T-cell (primary cell): ENCODE measurements at places on chromosomes 5 and 9. TPM values are rescaled to one million over a fixed set of nuclear protein-coding genes. Genes with fewer than 3 reads are reported as not detected.

ANKRD18A gene
- 5.1 TPM for total RNA-seq

CATSPER3 gene
- total RNA-seq = 1.1 TPM

PIGO gene
- 29.9 TPM for total RNA-seq

SEMA4D gene
- total RNA-seq = 377 TPM

PCDHB7 gene
- not detected for total RNA-seq

OR1Q1 gene
- total RNA-seq = not detected

IRX4 gene
- not detected for total RNA-seq

- H3K4me3 ChIP-seq = peak overlapping the region; percentile 73
- no peak for DNase-seq
- peaks cover 4% of the 10 kb centered on the region for H3K4me1 ChIP-seq
- H3K27ac ChIP-seq = no peak overlapping the region
These were observed 636 bp upstream of the PWWP2A start for GRCh38 chr5:160119905-160120266.

GRCh38 chr5:125424402-125425141 lies 678.1 kb upstream of the ZNF608 start:
- H3K27ac ChIP-seq = no peak overlapping the region
- no peak overlapping the region for H3K4me3 ChIP-seq
- no peaks in the 10 kb centered on the region for H3K36me3 ChIP-seq
- H3K27me3 ChIP-seq = no peaks in the 10 kb centered on the region
- no peaks in the 10 kb centered on the region for H3K4me1 ChIP-seq
- DNase-seq = no peak

DNA sequence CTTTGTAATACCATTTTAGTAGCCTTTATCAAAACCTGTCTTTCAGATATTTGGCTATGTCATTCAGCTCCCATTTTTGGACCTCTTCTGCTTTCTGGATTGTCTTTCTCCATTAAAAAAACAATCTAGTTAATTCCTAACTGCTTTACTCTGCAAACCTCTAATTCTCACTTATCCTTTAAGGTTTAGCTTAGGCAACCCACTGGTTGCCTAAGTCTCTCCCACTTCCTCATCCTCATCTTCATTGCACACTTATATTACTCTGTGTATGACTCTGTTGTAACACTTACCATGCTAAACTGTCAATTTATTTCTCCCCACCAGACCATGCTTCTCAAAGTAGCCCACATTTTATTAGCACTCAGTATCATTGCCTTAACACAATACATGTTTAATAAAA lies 205.0 kb upstream of the DMRTA1 start:
- no peaks in the 10 kb centered on the region for H3K27me3 ChIP-seq
- no peaks in the 10 kb centered on the region for H3K4me1 ChIP-seq
- no peak for DNase-seq
- no peak overlapping the region for H3K4me3 ChIP-seq
- no peak overlapping the region for H3K27ac ChIP-seq
- no peaks in the 10 kb centered on the region for H3K36me3 ChIP-seq

DNA sequence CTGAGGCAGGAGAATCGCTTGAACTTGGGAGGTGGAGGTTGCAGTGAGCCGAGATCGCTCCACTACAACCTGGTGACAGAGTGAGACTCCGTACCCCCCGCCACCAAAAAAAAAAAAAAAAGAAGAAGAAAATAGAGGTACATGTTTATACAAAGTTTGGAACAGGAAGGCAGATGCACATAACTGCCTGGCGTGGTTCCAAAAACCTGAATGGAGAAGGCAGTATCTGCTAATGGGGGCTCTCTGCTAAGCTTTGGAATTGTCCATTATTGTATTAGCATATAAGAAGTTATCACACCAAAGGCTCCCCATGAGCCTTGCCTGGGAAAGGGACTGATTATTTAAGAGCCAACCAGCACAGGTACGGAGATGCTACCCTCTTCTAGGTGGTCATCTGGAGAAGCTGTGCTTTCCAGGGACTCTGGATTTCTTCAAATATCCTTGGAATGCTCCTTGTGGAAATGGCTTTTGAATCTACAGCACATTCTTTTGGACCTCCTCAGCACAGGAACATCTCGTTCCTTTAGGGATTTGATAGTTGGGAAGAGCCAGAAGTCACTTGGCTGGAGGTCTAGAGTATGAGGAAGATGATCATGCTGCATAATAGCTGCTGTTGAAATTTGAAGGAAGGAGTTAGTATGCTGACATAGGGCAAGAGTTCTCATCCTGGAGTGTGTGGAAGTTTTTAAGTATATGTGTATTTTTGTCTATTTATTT lies 42.5 kb upstream of the ABCA1 start:
- no peak overlapping the region for H3K27ac ChIP-seq
- H3K4me3 ChIP-seq = no peak overlapping the region
- no peak for DNase-seq
- no peaks in the 10 kb centered on the region for H3K36me3 ChIP-seq
- H3K4me1 ChIP-seq = peaks cover 14% of the 10 kb centered on the region
- peaks cover 22% of the 10 kb centered on the region for H3K27me3 ChIP-seq

DNA sequence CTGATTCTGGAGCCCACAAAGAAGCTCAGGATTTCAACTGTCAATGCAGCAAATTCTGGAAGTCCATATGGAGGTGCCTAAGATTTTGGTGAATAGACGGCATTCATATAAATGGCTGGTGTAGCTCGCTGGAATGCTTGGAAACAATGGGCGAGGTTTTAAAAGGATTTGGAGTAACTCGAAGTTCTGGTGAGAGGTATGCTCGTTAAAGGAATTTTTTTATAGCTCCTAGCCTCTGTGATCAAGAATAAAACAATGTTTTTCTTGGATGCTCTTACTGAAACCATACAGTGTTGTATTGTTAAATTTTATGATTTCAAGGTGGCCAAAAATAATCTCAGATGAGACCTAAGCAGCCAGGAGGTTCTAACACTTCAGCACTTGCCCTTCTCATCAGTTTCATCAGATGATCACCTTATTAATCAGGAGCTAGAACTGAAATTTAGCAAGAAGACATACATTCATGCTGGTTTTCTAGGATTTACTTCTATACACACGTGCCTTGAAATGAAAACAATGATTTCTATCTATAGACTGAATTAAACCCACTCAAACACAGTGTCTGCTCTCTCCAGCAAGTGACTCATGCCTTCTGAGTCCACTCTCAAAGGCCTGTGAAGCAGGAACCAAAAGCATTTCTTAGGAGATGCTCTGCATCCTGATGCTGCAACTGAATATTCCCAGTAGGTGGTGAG lies 79.2 kb downstream of the OTULIN start:
- H3K4me3 ChIP-seq = no peak overlapping the region
- peaks cover 5% of the 10 kb centered on the region for H3K36me3 ChIP-seq
- no peak for DNase-seq
- no peak overlapping the region for H3K27ac ChIP-seq
- H3K4me1 ChIP-seq = peaks cover 5% of the 10 kb centered on the region

- no peaks in the 10 kb centered on the region for H3K36me3 ChIP-seq
- H3K27me3 ChIP-seq = no peaks in the 10 kb centered on the region
- no peak for DNase-seq
These were observed 1149.0 kb downstream of the EFNA5 start for GRCh38 chr5:106521701-106522100.

GRCh38 chr9:115035841-115036612 lies 81.9 kb downstream of the TNC start:
- no peak for DNase-seq
- no peak overlapping the region for H3K4me3 ChIP-seq
- H3K36me3 ChIP-seq = no peaks in the 10 kb centered on the region
- H3K27me3 ChIP-seq = no peaks in the 10 kb centered on the region
- H3K27ac ChIP-seq = no peak overlapping the region

DNA sequence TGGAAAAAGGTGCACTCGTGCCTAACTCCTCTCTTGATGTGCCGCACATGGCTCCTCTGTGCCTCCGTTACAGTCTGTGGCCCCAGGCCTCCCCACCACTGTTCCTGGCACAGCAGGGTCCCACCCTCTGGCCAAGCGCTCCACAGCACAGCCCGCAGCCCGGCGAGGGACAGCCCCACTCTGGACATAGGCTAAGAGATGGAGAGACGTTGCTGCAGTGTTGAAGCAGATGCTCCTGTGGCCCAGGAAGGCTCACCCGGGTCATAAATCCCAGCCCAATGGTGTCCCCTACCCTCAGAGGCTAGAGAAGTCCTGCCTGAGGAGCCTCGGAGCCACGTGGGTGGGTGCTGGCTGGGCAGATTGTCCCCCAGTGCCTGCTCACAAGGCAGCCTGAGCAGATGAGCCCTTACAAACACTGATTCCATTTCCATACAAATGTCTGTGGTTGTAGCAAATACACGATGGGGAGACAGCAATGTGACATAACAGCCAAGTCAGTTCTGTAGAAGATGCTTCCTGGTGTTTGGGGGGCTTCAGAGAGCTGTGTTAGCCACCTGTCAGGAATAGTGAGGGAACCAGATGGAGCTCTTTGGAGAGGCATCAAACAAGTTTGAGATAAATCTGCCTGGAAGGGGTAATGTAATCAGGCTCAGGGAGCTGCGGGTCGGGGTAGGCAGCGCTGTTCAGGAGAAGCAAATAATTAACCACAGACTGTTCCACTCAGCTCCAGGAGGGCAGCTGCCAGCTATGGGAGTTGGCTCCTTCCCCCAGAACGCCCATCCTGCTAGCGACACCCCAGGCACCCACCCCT lies 41.7 kb downstream of the C5orf15 start:
- H3K27ac ChIP-seq = no peak overlapping the region
- no peak overlapping the region for H3K4me3 ChIP-seq
- DNase-seq = no peak
- H3K36me3 ChIP-seq = no peaks in the 10 kb centered on the region
- peaks cover 17% of the 10 kb centered on the region for H3K27me3 ChIP-seq

GRCh38 chr5:57831932-57832331 lies 349.3 kb upstream of the ACTBL2 start:
- no peak for DNase-seq
- H3K27ac ChIP-seq = no peak overlapping the region
- no peaks in the 10 kb centered on the region for H3K27me3 ChIP-seq

DNA sequence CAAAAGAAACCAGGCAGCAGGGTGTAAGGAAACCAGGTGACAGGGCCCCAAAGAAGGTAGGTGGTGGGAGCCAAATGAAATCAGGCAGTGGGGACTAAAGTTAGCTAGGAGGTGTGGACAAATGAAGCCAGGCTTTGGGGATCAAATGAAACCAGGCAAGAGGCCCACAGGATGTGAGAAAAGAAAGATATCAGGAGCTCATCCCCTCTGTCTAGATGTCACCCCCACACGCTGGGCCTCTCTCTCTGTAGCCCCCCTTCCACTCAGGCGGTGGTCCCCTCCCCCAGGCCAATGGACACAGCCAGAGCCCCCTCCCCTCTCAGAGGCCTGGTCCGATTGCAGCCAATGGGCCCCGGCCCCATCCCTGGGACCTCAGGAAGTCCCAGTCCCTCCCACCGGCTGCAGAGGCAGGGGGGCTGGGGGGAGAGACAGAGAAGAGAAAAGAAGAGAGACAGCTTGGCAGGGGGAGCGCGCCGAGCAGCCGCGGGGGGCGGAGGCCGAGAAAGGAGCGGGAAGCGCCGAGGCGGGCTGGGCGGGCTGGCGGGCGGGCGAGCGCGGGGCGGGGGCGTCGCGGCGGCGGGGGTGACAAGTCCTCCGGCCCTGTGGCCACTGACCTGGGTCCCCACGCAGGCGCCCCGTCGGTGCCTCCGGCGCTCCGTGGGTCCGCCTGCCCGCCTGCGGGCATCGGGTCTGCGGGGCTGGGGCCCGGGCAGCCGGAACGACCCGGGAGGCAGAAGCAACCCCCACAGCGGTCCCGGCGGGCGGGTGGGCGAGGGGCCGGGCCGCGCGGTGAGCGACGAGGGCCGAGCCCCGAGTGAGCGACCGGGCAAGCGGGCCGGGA lies 11.9 kb downstream of the CNTFR start:
- H3K4me3 ChIP-seq = peak overlapping the region; percentile 27
- peaks cover 13% of the 10 kb centered on the region for H3K4me1 ChIP-seq
- DNase-seq = no peak

DNA sequence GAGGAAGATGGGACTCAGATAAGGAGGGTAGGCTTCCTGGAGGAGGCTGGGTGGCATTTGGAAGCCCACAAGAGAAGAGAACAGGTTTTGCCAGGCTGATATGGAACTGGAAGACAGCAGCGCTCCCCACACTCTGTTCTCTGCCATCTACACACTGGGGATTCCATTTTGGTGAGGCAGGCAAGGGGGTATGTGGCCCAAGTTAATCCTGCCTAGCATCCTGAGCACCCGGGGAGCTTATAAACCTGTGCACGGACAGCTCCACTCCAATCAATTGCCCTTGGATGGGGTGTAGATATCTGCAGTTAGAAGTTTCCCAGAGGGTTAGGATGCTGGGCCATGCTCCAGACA lies 158.8 kb downstream of the MACROH2A1 start:
- no peaks in the 10 kb centered on the region for H3K4me1 ChIP-seq
- H3K4me3 ChIP-seq = no peak overlapping the region
- H3K36me3 ChIP-seq = no peaks in the 10 kb centered on the region

- no peak overlapping the region for H3K4me3 ChIP-seq
- H3K27ac ChIP-seq = no peak overlapping the region
- no peaks in the 10 kb centered on the region for H3K27me3 ChIP-seq
- peaks cover 8% of the 10 kb centered on the region for H3K4me1 ChIP-seq
- no peaks in the 10 kb centered on the region for H3K36me3 ChIP-seq
- DNase-seq = no peak
These were observed 410.3 kb upstream of the SLC24A2 start for GRCh38 chr9:20199111-20199510.

DNA sequence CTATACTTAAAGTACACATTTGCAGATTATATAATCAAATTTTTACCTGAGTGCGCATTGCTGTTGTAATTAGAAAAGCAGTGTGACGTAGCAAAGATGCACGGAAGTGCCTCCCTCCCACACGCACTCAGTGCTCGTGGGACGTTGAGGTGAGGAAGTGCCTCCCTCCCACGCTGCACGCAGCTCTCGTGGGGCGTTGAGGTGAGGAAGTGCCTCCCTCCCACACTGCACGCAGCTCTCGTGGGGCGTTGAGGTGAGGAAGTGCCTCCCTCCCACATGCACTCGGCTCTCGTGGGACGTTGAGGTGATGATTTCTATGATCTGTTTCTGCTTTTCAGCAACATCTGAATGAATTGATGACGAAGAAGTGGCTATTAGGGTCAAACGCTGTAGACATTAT lies 21.0 kb downstream of the EXOC3 start:
- H3K36me3 ChIP-seq = peaks cover 8% of the 10 kb centered on the region
- peaks cover 18% of the 10 kb centered on the region for H3K4me1 ChIP-seq
- H3K27ac ChIP-seq = peak overlapping the region; percentile 91
- peak; percentile 48 for DNase-seq
- H3K4me3 ChIP-seq = no peak overlapping the region

GRCh38 chr5:179994583-179995323 lies 76.8 kb downstream of the RNF130 start:
- no peak overlapping the region for H3K4me3 ChIP-seq
- H3K27me3 ChIP-seq = no peaks in the 10 kb centered on the region
- no peak overlapping the region for H3K27ac ChIP-seq
- DNase-seq = no peak

DNA sequence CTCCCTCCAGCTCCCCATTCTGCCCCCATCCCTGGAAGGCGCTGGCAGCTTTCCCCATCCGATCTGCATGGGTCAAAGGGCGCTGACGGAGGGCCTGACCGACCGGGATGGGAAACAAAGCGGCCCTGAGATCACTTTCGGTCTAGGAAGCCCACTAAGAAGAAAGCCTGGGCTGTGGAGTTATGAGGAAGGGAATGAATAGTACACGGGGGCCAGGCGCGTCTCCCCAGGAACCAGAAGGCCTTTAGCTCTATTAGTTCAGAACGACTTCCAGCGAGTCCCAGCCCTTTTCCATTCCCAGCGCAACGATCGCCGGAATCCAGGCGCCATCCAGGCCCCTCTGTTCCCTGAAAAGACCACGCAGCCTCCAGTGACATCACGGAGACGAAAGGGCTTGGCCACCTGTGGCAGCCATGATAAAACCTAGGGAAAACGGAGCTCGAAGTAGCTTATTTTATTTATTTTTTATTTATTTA lies 70.1 kb upstream of the CCDC180 start:
- H3K36me3 ChIP-seq = no peaks in the 10 kb centered on the region
- H3K4me1 ChIP-seq = no peaks in the 10 kb centered on the region
- H3K27ac ChIP-seq = no peak overlapping the region
- H3K27me3 ChIP-seq = no peaks in the 10 kb centered on the region
- no peak overlapping the region for H3K4me3 ChIP-seq
- no peak for DNase-seq
